Progenitor cell of endocrine pancreas (in vitro differentiated cells): ENCODE measurements at places on chromosomes 6 and 20. TPM values are rescaled to one million over a fixed set of nuclear protein-coding genes. Genes with fewer than 3 reads are reported as not detected.

PCSK2 gene
- total RNA-seq: 11.5 and 12.6 TPM in 2 replicates

RAB44 gene
- total RNA-seq: not detected in 2 replicates

CCN5 gene
- not detected in 2 replicates for total RNA-seq

DUSP15 gene
- 13.2 and 14.9 TPM in 2 replicates for total RNA-seq

NFATC2 gene
- total RNA-seq: 10.1 and 11.2 TPM in 2 replicates

- no peak for DNase-seq
Measured at GRCh38 chr6:147595961-147596360, 87.5 kb downstream of the SAMD5 start.

- no peak for DNase-seq
Measured at GRCh38 chr20:47244451-47244850, 112.0 kb downstream of the ZMYND8 start.

DNA sequence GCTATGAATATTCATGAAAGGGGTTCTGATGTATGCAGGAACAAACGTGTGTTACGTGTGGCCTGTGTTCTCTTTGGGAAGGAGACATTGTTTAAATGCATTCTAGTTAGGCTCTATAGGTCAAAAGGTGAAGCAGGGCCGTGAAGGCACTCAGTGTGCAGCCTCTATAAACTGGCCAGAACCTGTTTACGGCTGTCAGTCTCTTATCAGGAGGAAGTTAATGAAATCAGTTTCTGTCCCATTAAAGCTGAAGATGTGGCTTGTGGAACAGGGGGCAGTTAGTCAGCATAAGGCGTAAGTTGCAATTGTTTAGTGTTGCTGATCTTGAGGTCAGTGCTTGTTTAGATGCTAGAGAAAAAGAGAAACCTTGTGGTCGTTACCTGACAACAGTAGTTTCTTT is 111.5 kb upstream of the KCNG1 start:
- DNase-seq: no peak

GRCh38 chr6:6717953-6718352 is 129.4 kb downstream of the LY86 start:
- DNase-seq: no peak

DNA sequence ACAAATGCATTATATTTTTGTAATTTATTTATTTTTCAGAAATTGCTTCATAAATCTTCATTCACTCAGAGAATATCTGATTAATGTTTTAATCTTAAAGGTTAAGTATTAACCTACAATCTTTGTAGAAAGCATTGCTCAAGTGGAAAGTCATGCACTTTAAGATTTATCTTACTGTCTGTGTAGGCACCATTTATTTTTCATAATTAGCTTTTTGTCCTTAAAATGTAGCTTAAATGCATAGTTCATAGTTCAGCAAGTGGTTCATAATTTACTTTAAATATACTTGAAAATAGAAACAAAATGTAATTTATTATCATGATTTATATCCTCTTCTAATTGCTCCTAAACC is 397.3 kb downstream of the LAMA2 start:
- no peak for DNase-seq

GRCh38 chr20:55173601-55174000 is 698.2 kb downstream of the DOK5 start:
- DNase-seq: no peak

- DNase-seq: no peak
Measured at GRCh38 chr6:148457137-148457842, 114.7 kb downstream of the SASH1 start.

- DNase-seq: no peak
Measured at GRCh38 chr6:166558156-166559005, 28.1 kb downstream of the RAMACL start.

DNA sequence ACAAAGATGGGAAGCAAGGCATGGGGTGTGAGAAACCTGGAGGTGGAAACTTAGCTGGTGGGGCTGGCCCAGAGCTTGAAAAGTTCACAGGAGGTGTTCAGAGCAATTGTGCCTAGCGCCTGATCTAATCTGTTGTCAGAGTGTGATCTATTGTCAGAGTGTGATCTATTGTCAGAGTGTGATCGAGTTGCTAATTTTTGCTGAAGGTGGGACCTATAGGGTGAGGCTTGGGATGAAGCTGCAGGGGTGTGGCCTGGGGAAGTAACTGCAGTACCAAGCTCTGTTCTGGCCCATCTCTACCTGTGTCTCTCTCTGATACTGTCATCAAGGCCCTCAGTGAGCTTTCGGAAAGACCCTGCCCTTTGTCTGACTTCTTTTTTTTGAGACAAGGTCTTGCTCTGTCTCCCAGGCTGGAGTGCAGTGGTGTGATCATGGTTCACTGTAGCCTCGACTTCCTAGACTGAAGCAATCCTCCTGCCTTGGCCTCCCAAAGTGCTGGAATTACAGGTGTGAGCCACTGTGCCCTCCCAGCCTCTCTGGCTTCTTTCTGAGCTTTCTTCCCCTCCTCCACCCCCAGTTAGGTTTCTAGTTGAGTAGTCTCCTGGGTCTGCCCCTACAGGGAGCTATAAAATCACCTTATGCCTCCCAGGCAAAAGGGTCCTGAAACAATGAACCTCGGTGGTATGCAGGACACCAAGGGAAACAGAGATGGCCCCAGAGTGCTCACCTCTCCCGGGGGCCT is 150.8 kb upstream of the RNF24 start:
- DNase-seq: no peak
